Spleen (tissue), 13 donors: ENCODE measurements at places on chromosomes 5 and 9. TPM values are rescaled to one million over a fixed set of nuclear protein-coding genes. Genes with fewer than 3 reads are reported as not detected.

GRCh38 chr9:16358751-16359150 lies 511.7 kb downstream of the BNC2 start:
- no peak overlapping the region for H3K27ac ChIP-seq
- DNase-seq = no peak
- H3K27me3 ChIP-seq = no peaks in the 10 kb centered on the region
- no peaks in the 10 kb centered on the region for H3K36me3 ChIP-seq

PCDHA5 gene
- 0.39 TPM for total RNA-seq

FBP2 gene
- total RNA-seq = not detected

GPR21 gene
- 5.0 TPM for total RNA-seq

DNA sequence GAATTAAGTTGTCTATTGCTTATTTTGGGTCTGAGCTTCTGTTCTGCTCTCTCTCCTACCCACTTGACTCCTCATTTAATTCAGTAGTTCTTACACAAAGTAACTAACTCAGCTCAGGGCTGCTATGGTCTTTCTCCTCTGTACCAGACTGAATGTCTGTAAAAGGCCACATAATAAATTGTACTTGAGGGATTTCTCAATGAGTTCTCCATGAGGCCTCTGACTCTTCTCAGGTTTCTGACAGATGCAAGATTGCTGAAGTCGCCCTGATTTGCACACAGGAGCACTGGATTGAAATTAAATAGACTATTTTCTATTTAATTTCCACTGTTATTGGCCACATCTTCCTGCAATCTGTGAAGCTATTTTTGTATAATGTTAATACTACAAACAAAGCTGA lies 2.9 kb downstream of the IQGAP2 start:
- H3K27ac ChIP-seq = no peak overlapping the region
- H3K36me3 ChIP-seq = no peaks in the 10 kb centered on the region
- H3K4me3 ChIP-seq = no peak overlapping the region
- DNase-seq = no peak

DNA sequence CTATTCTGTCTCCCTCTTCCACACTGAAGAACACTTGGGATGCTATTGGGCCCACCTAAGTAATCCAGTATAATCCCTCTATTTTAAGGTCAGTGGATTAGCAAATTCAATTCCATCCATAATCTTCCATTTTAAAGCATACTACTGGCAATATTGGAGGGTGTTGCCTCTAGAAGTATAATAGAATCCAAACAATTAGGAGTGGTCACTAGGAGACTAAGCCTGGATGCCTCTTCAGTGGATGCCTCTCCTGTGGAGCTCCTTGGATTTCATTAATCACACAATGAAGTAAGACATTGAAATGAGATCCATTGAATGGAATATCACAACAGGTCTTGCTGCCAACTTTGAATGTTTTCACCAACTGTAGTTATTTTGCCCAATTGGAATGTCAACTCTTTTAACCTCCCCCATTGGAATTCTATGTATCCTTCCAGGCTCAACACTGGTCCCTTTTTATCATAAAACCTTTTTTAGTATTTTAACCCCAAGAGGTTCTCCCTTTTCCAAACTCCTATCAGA lies 311.6 kb downstream of the PLK2 start:
- no peak overlapping the region for H3K27ac ChIP-seq
- no peaks in the 10 kb centered on the region for H3K36me3 ChIP-seq
- no peak overlapping the region for H3K4me3 ChIP-seq
- no peaks in the 10 kb centered on the region for H3K27me3 ChIP-seq

ADGRD2 gene
- 0.25 TPM for total RNA-seq

- no peak overlapping the region for H3K4me3 ChIP-seq
- H3K4me1 ChIP-seq = no peaks in the 10 kb centered on the region
Observed at GRCh38 chr5:114435885-114436299, 74.0 kb downstream of the KCNN2 start.

SLC25A2 gene
- total RNA-seq = 2.6 TPM

PRRT1B gene
- not detected for total RNA-seq

STPG3 gene
- not detected for total RNA-seq

PCDHGC3 gene
- 10.7 TPM for total RNA-seq
